ENCODE measurements at places on chromosomes 11 and 22.
A peak's percentile ranks its signal among the peaks of the same experiment; 100 is the strongest.

DNA sequence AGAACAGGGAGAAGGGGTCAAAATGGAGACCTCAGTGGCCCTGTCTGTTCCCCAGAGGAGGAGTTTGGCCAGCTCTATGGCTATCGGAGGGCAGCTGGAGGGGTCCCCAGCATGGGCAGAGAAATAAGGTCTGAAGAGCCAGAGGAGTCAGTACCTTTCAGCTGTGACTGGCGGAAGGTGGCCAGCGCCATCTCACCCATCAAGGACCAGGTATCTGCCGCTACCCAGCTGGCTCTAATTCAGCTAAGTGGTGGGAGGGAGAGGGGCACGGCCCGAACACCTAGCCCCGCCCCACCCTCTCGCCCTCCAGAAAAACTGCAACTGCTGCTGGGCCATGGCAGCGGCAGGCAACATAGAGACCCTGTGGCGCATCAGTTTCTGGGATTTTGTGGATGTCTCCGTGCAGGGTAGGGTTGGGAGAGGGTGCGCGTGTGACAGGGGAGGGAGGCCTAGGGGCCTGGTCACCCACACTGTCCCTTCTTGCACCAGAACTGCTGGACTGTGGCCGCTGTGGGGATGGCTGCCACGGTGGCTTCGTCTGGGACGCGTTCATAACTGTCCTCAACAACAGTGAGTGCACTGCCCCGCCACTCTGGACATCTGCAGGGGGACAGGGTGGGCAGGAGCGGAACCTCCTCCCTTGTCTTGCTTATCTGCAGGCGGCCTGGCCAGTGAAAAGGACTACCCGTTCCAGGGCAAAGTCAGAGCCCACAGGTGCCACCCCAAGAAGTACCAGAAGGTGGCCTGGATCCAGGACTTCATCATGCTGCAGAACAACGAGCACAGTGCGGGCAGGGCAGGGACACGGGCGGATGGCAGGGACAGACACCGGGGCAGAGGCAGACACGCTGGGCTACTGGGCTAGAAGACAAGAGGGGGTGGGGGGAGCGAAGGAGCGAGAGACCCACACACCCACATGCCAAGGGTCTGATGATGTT lies 2.8 kb downstream of the CTSW start:
- DNase-seq = no peak

GRCh38 chr22:28582806-28583205 lies 96.8 kb downstream of the TTC28 start:
- DNase-seq = no peak

- no peak for DNase-seq
Measured at GRCh38 chr11:9955391-9955790, 291.5 kb downstream of the SWAP70 start.

DNA sequence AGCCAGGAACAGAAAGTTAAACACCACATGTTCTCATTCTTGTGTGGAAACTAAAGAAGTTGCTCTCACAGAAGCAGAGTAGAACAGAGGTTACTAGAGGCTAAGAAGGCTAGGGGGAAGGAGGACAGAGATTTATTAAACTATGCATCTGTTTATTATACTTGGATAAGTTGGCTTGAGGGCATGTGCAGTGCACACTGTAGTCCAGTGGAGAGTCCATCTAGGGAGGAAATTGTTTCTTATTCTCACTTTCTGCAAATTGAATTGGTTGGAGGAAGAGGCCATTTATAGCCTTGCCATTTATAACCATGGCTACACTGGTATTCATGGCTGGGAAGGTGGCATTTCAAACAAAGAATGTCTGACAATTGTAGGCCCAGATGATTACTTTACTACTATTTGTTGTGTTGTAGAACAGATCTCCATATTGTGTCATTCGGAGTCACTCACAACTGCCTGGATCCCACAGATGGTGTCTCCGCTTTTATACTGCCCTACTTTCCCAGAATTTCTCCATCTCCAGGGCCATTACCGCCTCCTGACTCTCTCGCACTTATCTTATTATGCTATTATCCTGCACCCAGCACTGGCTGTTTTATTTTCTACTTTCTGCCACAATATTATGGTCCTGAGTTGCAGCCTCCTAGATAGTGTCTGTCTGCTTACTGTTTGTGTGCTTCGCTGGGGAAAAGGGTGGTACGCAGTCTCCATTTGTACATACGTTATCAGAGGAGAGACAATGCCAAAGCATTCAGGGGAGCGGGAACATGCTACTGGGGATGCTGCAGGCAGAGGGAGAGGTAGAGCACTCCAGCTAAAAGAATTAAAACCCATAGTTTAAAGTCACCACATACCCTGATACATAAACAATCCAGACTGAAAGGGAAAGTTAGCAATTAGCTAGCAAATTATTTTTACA lies 169.3 kb upstream of the BLID start:
- DNase-seq = no peak

DNA sequence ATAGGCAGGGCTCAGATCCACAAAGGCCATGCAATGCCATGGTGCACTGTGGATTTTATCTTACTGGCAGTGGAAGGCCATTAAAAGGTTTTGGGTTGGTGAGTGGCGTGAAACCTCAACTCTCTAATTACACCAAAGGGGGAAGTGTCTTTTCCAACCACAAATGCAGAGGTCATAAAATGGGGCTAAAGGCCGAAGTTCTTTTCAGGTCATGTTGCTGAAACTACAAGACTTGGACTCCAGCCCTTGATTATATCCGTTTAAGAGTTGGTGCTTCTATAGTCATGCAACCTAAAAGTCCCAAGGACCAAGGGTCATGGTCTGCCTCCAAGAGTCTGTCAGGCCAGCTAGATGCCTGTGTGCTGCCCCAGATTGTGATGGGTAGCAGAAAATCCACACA lies 434.3 kb downstream of the RAB38 start:
- DNase-seq = no peak

DNA sequence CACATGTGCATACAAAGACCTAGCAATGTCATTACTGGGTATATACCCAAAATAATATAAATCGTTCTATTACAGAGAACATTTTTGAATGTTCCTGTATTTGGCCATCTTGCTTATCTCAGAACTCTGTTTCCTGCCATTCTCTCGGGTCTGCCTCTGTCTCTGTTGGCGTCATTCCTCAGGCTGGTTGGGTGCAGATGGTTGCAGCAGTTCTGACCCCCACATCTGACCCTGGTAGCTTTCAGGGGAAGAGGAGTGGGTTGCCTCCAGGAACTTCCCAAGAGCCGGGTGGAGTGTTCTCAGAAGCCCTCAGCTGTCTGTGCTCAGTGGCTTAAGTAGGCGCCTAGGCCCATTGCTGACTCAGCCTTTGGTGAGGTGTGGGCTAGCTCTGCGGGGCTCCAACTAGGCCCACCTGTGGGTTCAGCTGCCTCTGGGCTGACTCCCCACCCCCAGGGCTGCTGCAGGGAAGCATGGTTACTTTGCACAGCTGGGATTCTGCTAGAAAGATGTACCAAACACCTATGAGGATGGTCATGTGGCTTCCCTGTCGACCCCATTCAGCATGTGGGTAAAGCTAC lies 114.0 kb downstream of the TBC1D22A start:
- no peak for DNase-seq

DNA sequence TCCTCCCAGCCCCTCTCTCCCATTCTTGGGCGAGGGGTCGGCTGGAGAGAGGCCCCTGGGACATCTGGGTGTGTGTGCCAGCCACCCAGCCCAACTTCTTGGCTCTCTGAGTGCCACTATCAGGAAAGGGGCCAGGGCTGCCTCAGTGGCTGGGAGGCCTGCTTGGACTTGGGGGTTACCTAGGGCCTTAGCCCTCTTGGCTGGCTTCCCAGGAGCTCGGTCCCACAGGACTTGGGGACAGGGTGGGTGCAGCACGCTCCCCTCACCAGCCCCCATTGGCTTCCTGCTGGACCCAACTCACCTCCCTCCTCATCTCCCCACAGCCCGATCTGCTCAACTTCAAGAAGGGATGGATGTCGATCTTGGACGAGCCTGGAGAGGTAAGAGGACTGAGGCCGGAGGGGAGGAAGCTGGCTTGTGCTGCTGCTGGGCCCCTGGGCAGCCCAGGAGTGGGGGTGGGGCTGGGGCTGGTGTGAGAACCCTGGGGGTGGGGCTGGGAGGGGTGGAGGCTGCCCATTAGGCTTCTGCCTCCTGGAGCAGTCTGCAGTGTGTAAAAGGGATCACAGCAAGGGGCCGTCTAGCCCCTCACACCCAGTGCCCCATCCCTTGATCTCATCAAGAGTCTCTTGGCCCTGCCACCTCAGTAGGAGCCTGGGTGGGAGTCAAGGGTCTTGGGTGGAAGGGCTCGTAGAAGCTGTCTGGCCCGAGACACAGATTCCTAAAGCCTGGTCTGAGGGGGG lies 54.8 kb downstream of the TRIOBP start:
- DNase-seq = no peak

GRCh38 chr22:39244496-39245129 lies at the start of gene PDGFB:
TSS of gene PDGFB (minus strand) at chr22:39244982. CDS start at chr22:39243963, 1,019 bp downstream.
- no peak for DNase-seq

DNA sequence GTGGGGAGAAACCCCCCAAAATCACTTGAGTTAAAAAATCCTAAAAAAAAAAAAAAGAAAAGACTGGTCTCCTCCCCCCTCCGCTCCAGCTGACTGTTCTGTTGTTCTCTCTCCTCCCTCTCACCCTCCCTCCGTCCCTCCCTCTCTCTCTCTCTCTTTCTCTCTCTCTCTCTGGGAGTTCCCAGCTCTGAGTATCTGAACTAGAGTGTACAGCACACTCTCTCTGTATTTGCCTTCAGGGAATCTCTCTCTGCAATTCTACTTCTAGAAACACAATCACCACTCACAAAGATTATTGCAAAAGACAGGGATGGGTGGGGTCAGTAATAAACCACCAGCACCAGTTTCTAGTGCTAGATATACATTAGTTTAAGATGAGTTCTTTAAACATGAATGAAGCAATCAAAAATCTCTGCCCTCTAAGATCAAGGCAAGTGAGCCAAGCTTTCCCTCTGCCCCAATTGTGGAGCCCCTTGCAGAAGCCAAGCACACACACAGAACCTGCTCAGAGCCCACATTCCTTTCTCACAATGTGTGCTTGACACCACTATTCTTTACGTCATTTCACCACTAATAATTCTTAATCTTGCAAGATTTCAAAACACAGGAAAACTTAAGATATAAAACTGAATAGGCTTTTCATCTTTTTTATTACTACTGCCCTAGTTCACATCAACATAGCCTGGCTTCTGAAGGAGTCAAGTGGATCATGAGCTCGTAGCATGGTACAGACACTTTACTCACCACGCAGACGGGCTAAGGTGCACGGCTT lies 133.5 kb downstream of the RBFOX2 start:
- DNase-seq = no peak

DNA sequence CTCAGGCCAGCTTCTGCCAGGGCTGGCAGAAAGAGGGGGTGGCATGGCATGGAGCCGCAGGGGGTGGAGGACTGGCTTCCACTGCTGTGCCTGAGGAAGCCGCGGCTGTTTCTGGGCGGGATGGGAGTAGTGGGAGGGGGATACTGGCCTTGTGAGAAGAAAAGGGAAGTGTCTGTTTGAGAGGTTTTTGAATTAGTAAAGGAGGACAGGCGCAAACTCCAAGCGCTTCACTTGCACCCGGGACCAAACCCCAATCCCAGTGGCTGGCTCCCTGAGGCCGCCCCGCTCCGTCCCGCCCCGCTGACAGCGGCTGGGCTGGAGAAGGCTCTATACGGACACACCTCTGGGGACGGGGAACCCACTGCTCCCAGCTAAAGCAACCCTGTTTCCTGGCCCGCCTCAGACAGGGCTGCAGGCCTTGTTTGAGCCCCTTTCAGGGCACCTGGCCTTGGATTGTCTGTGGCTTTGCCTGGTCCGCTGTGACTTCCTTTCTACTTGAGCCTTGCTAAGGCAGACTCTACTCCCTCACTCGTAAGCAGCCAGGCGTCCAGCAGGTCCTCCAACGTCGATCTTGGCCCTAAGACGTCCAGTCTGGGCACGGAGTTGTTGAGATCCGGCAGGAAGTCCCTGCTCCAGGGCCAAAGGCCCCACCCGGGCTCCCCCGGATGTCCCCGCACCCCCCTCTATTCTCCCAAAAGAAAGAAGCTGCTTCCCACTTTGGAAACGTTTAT lies 2.2 kb downstream of the APOA1 start:
- DNase-seq = peak; percentile 22

DNA sequence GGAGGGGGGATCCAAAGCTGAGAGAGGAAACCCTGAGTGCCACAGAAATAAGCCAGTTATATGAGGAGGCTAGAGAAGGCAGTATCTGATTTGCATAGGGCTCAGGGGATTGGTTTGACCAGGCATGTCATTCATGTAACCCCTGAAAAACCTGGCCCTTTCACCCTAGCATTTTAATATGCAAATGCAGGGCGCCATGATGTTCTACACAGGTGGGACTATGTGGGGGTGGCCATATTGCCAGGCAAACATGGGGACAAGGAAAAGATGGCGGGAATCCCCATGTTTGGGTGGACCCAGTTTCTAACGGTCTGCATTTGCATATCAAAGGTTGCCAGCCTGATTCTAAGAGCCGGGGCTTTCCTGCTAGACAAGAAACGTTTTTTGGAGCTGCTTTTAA lies 27.2 kb downstream of the CSF2RB start:
- DNase-seq = peak; percentile 73

- peak; percentile 49 for DNase-seq
Measured at GRCh38 chr11:122853971-122854446, 15.7 kb downstream of the CRTAM start.

DNA sequence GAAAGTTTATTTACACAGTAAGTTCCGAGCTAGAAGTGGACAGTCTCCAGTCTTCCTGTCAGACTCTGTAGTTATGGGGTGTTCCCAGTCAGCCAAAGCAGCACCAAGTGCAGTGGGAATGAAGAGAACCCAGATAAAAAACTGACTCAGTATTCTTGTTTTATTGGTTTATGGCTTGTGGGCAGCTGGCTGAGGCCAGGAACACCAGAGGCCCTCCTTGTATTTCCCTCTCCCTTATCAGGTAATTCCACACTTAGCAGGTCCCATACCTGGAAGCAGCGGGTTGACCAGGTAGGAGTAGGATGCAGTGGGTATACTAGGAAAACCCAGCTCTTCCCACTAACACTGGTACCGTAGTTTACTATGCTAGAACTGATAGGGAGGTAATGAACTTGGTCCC lies 3.5 kb upstream of the BACE1-AS start:
- DNase-seq = no peak

DNA sequence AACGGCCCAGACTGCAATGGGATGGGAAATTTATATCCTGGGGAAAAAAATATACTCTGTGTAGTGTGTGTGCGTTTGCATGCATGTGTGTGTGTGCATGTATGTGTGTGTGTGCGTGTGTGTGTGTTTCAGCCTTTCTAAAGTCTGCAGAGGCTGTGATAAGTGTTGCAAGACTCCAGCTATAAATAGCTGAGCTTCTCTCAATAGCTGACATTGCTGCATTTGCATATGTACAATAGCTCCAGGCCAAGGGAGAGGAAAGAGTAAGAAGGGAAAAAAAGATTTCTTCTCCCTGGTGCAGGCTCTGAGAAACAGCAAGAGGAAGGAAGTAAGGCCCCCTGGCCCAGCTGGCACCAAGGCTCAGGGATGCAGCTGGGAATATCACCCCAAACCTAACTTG lies 483.0 kb downstream of the MN1 start:
- DNase-seq = no peak

All from memory B cell (primary cell).